ENCODE measurements at places on chromosomes 13 and 19.

- no peak for DNase-seq
Observed at GRCh38 chr19:55161571-55162322, 4.2 kb upstream of the TNNI3 start.

- DNase-seq = no peak
Observed at GRCh38 chr19:31596751-31597150, 247.5 kb upstream of the TSHZ3 start.

DNA sequence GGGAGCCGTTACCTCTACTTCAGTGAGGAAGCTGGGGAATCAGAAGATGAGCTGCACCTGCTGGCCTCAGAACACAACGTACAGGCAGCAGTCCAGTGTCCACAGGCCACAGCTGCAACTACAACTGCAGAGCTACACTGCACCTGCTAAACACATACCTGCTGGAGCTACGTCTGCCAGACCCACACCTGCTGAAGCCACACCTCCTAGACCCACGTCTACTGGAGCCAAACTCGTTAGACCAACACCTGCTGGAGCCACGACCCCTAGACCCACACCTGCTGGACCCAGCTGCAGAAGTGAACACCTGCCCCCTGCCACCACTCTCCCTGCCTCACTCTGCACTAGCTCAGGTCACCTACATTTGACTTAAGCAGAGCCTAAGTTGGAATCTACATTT, 169.9 kb downstream of the USP12 start:
- DNase-seq = no peak

- no peak for DNase-seq
Observed at GRCh38 chr19:19276851-19277250, 3.8 kb upstream of the TM6SF2 start.

- no peak for DNase-seq
Observed at GRCh38 chr13:110643324-110643723, 28.0 kb downstream of the NAXD start.

DNA sequence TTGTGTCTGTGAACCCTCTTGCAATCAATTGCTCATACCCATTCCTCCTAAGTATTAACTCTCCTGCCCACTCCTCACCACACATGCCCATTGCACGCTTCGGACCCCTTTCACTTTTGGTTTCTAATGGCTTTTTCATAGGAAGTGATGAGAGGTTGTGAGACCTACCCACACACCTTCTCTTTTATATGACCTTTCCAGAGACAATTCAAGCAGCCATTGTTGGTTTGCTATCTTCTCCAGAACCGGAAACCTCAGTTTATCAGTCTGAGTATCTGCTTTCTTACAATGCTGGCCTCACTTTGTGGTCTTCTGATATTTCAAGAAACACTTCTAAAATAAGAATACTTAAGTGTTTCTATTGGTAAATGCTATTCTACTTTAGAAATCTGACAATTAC, 1550.8 kb upstream of the SLC10A2 start:
- no peak for DNase-seq

DNA sequence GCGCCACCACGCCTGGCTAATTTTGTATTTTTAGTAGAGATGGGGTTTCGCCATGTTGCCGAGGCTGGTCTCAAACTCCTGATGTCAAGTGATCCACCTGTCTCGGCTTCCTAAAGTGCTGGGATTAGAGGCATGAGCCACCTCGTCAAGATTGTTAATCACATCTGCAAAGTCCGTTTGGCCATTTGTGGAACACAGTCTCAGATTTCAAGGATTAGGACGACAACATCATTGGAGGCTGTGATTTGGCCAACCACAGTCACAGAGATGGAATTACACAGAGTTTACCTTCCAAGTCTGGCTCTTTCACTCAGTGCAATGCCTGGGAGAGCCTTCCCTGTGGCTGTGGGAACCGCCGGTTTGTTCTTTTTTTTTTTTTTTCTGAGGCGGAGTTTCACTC, 17.8 kb downstream of the SULT2B1 start:
- no peak for DNase-seq

- no peak for DNase-seq
Observed at GRCh38 chr13:113745059-113745458, 14.0 kb upstream of the TMEM255B start.

DNA sequence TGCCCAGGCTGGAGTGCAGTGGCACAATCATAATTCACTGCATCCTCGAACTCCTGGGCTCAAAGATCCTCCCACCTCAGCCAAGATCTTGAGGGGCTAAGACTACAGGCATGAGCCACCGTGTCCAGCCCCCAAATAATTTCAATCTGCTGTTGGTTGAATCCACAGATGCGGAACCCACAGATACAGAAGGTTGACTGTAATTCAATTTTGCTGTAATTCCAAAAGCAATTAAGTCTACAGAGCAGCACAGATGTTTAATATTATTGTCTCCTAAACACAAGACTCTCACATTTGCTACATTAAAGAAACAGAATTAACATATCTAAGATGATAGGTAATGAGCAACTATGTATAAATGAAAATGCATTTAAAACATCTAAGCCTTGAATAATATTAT, 75.6 kb downstream of the MIPEP start:
- DNase-seq = no peak

DNA sequence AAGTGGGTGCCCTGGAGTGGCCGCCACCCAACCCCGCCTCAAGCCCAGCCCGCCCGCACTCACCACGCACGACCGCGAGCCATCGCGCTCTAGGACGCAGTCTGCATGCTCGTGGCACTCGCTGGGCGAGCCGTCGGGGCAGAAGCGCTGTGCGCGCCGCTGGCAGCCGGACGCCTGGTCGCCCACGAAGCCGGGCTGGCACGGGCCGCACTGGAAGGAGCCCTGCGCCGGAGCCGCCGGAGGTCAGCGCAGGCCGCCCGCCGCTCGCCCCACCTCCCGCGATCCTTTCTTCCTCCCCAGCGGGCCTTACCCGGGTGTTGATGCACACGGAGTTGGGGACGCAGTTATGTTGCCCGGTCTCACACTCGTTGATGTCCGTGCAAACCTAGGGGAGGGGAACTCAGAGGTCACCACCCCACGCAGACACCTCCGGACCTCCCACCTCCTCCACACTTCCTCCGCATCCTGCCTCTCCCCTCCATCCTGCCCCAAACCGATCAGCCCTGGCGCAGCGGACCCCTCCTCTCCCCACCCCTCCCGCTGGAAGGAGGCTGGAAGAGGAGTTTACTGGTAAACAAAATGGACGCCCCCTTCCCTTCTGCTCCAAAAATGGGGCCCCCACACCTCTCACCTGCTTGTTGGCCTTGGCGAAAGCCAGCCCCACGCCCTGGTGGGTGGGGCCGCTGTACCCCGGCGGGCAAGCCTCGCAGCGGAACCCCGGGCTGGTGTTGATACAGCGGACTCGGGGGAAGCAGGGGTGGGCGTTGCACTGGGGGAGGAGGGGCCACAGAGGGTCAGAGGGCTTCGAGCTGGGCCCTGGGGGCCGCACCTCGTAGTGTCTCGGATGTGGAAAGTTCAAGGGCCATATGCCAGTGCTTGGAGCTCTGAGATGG, 2.3 kb downstream of the COMP start:
- no peak for DNase-seq

DNA sequence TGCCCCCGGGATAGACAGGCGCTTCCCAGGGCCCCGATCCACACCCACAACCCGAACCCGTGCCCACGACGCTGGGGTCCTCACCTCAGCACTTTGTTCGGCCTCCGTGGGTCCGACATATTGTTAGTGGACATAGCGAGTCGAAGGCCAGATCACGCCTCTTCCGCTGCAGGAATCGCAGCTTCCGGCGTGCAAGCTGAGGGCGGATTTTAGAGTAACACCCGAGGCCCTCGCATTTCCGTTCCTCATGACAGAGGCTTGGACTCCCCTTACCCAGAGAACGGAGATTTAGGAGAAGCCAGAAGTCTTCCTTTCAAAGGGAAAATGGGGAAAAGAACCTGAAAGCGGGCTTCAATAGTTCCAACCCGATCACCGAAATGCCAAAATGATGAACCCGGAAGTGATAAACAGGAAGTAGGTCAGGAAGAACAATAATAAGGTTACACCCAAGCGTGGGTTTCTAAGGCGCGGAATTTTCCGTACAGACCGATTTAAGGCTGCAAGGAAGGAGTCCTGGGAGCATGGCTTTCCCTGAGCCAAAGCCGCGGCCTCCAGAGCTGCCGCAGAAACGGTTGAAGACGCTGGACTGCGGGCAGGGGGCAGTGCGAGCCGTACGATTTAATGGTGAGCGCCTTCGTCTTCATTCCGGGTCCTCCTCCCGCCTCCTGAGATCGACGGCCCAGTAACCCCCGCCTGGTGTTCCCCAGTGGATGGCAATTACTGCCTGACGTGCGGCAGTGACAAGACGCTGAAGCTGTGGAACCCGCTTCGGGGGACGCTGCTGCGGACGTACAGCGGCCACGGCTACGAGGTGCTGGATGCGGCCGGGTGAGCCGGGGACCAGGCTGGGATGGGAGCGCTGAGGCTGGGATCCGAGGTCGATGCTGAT, 2.9 kb downstream of the WDR83 start:
- peak; percentile 81 for DNase-seq

GRCh38 chr19:3479177-3479833, 1.0 kb downstream of the SMIM24 start:
- peak; percentile 45 for DNase-seq

GRCh38 chr13:31538067-31539042, 201.0 kb upstream of the RXFP2 start:
- DNase-seq = no peak

- peak; percentile 78 for DNase-seq
Observed at GRCh38 chr13:40982772-40983171, 36.3 kb downstream of the ELF1 start.

GRCh38 chr19:4363571-4364304, 20.4 kb downstream of the MPND start:
- no peak for DNase-seq

GRCh38 chr19:2550431-2551171, 74.7 kb downstream of the GADD45B start:
- no peak for DNase-seq

DNA sequence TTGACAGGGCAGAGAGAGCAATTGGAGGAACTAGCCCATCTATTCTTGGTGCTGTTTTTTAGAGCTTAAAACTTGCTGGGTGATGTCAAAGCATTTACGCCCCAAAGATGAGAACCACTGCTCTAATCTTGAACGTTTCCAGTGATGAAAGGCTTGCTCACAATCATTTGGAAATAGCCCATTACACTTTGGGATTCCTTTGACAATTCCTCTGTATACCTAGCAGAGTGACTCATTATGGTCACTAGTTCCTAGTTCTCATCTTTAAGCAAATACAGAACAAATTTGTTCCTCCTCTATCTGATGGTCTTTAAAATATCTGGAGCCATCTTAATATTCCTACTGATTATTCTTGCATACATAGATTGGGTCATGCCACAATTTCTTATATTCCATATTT, 112.3 kb downstream of the GPC6 start:
- DNase-seq = no peak

DNA sequence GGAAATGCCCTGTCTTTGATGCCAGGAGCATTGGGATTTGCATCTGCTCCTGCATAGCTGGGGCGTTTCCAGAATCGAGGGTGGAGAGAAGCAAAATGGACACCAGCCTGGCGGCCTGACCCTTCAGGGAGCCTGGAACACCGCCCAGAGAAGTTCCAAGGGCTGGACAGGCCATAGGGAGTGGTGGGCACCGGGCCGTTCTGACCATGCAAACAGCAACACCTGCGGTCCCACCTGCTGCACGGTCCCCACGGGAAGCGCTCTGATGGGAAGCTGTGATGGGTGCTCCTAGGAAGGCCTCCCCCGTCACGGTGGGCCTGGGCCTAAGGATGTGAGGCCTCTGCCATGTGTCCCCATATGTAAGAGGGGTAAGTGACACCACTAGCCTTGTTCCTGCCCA, 34.2 kb upstream of the ANKRD10 start:
- no peak for DNase-seq

- no peak for DNase-seq
Observed at GRCh38 chr13:40115426-40115825, 460.0 kb downstream of the COG6 start.

DNA sequence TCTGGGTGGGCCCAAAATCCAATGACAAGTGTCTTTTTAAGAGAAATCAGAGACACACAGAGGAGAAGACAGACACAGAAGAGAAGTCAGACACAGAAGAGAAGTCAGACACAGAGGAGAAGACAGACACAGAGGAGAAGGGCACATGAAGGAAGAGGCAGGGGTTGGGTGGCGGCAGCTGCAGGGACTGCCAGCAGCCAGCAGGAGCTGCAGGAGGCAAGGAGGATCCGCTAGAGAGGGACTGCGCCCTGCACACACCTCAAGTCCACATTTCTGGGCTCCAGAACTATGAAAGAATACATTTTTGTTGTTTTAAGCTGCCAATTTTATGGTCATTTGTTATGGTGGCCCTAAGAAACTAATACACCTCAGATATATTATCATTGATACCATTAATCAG, 140.6 kb downstream of the ZIC5 start:
- DNase-seq = no peak

DNA sequence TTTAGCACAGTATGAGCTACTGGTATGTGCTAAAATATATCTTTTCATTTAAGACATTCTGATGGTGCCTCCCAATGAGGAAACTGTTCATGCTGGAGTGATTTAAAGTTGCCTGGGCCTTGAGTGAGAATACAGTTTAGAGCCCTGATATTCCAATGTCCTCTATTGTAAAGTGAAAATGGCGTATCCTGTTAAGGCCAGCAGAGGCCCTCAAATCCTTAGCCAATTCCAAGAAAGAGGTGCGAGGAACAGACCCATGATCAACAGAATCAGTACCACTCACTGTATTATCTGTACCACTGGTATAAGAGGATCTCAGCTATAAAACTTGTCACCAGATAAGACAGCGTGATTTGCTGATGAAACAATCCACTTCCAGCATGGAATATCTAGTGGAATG, 273.1 kb upstream of the SLITRK5 start:
- DNase-seq = no peak

DNA sequence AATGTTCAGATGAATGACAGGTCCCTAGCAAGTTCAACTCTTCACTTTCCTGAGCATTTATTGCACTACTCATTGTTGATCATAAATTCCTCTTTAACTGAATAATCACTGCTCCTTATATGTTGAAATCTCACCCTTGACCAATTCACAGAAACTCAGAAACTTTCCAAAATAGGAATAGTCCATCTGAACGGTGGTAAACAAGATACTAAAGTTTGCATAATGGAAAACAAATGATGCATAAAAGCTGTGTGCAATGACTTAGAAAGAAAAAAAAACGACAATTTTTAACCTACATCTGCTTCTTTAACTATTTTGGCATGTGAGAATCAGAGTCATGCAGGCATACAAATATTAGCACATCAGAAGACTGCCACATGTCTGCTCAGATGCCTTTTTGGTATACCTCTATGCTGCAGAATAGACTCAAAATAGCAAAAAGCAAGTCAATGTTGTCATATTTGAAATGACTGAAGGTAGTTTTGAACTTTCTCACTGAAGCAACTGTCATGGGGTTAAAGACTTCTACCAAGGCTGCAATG, 34.8 kb downstream of the SLC10A2 start:
- DNase-seq = no peak

- DNase-seq = no peak
Observed at GRCh38 chr19:31112158-31112557, 237.1 kb downstream of the TSHZ3 start.

- DNase-seq = peak; percentile 70
Observed at GRCh38 chr19:49301165-49301865, 23.7 kb downstream of the SLC6A16 start.

DNA sequence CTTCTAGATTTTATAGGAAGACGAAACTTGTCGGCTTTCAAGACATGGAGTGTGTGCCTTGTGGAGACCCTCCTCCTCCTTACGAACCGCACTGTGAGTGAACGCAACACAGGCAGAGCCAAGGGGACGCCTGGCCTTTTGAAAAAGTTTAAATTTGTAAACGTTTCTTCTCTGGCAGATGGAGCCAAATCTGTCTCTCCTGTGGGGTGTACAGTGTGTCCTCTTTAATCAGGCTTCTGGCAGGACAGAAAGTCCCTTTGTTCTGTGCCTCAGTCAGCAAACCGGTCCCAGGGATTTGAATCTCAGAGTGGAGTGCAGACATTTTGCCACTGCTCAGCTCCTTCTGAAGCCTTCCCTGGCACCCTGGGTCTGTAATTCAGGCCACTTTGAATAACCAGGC, 56.5 kb downstream of the TNFRSF19 start:
- no peak for DNase-seq

Data from CD4-positive, alpha-beta memory T cell (primary cell).